ENCODE measurements at places on chromosomes 11 and 22.

- no peak for DNase-seq
Observed at GRCh38 chr22:43451371-43452050, 39.7 kb downstream of the MPPED1 start.

GRCh38 chr11:128196235-128196634 lies 391.1 kb downstream of the ETS1 start:
- DNase-seq: no peak

DNA sequence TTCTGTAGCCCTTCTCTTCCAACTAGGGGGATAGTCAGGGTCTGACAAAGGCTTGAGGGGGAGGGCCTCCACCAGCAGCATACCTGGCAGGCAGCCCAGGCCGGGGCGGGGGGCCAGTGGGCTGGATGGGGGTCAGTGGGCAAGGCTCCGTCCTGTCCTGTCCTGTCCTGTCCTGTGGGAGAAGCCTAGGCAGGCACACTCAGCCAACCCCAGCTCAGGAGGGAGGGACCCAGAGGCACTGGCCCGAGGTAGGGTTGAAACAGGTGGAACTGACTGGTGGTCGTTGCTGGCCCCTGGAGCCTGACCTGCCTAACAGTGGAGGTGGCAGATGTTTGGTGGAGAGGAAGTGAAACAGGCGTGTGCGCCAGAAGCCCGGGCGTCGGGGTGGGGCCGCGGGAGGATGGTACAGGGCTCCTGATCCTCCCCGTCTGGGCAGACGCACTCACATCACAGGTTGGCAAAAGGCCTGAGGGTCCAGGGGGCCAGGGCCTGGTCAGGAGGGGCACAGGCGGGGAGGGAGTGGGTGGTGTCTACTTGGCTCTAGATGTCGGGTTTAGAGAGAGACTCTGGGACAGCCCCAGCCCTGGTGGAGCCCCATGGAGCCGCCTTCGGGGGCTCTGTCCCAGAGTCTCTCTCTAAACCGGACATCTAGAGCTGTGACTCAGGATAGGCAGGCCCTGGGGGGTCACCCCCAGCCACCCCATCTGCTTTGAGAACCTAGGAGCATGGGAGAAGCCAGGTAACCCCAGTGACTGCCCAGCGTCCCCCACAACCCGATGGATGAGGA lies 32.5 kb upstream of the GRAMD4 start:
- no peak for DNase-seq

- DNase-seq: no peak
Observed at GRCh38 chr11:129144256-129144655, 47.9 kb downstream of the ARHGAP32 start.

DNA sequence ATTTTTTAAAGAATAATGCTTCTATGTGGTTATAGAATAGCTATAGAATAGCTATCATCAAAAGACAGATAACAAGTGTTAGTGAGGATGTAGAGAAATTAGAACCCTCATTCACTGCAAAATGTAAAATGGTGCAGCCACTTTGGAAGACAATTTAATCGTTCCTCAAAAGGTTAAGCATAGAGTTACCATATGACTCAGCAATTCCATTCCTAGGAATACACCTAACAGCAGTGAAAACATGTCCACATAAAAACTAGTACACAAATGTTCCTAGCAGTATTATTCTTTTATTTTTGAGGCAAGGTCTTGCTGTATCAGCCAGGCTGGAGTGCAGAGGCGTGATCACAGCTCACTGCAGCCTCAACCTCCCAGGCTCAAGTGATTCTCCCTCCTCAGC lies 34.0 kb downstream of the RTL6 start:
- no peak for DNase-seq

- no peak for DNase-seq
Observed at GRCh38 chr11:134559602-134559962, 147.5 kb upstream of the B3GAT1 start.

- DNase-seq: no peak
Observed at GRCh38 chr22:34808618-34809017, 257.3 kb upstream of the ISX start.

DNA sequence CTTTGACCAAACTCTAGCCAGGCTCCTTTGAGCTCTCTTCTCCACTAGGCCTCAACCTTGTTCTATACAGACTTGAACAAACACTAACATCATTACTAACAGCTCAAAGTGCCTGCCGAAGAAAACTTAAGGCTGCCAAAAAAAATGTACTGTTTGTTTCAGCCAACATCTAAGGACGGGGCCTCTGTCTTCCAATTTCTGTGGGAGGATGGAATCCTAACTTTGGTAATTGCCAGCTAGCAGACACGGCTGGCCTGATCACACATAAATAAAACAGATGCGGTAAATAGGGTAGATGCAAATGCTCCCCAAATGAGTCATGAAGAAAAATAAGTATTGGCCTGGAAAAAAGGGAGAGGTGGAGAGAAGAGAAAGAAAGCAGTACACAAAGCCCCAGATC lies 394.3 kb downstream of the TMEM135 start:
- DNase-seq: no peak

DNA sequence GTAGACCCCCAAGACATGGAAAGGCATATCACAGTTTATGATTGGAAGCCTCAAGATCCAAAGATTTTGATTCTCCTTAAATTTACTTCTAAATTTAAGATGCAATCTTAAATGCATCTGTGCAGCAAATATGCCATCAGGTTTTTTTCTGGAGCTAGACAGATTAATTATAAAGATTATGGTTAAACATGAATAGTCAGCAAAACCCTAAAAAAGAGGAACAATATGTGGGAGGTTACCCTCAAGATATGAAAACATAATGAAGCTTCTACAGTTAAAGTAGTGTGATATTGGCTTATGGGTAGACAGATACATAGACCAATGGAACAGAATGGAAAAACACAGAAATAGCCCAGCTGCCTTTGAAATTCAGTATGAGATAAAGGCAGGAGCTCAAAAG lies 31.7 kb downstream of the OR8B12 start:
- no peak for DNase-seq

- DNase-seq: no peak
Observed at GRCh38 chr11:64085906-64086257, 50.2 kb downstream of the FLRT1 start.

GRCh38 chr11:29343465-29344333 lies 673.1 kb downstream of the KCNA4 start:
- peak; percentile 39 for DNase-seq

GRCh38 chr11:104625246-104625645 lies 273.0 kb downstream of the CASP12 start:
- DNase-seq: no peak

GRCh38 chr11:26028393-26028911 lies 303.5 kb upstream of the ANO3 start:
- no peak for DNase-seq

GRCh38 chr11:129731316-129731715 lies 84.3 kb upstream of the TMEM45B start:
- DNase-seq: no peak

DNA sequence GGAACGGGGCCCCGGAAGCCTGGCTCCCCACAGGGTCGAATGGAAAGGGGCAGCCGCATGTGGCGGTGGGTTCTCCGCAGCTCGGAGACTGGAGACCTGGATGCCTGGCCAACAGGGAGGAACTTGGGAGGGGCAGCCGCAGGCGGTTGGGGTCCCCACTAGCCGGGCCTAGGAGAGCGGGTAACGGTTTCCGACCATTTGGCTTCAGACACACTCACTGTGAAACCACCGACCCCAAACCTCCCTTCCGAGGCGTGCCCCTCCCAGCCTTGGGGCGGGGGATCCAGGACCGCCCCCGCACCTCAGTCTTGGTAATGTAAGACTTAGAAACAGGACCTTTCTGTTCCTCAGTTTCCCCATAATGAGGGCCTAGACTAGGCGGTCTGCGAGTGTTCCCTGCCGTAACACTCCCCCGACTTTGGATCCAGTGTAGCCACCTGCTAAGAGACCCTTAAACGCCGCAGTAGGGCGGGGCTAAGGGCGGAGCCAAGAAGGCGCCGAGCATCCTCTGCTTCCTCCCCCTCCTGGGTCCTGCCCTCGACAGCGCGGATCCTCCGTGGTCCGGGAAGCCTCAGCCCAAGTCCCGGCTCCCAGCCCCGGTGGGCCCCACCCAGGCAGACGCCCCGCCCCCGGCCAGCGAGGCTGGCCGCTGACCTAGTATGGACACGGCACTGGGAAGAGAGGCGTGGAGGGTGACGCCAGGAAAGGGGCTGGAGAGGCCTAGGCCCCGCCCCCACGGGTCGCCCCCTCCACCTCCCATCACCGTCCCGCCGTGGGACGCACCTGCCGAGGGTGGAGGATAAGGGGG lies 1.8 kb upstream of the RASGRP2 start:
- peak; percentile 25 for DNase-seq

GRCh38 chr11:111320728-111321568 lies 22.6 kb downstream of the POU2AF3 start:
- peak; percentile 22 for DNase-seq

GRCh38 chr11:92166335-92166734 lies 58.3 kb upstream of the FAT3 start:
- DNase-seq: no peak

GRCh38 chr11:60498853-60499252 lies 6.3 kb downstream of the MS4A12 start:
- DNase-seq: no peak

- no peak for DNase-seq
Observed at GRCh38 chr11:16804104-16804947, 65.9 kb downstream of the C11orf58 start.
